ENCODE measurements at places on chromosomes 6 and 20.

DNA sequence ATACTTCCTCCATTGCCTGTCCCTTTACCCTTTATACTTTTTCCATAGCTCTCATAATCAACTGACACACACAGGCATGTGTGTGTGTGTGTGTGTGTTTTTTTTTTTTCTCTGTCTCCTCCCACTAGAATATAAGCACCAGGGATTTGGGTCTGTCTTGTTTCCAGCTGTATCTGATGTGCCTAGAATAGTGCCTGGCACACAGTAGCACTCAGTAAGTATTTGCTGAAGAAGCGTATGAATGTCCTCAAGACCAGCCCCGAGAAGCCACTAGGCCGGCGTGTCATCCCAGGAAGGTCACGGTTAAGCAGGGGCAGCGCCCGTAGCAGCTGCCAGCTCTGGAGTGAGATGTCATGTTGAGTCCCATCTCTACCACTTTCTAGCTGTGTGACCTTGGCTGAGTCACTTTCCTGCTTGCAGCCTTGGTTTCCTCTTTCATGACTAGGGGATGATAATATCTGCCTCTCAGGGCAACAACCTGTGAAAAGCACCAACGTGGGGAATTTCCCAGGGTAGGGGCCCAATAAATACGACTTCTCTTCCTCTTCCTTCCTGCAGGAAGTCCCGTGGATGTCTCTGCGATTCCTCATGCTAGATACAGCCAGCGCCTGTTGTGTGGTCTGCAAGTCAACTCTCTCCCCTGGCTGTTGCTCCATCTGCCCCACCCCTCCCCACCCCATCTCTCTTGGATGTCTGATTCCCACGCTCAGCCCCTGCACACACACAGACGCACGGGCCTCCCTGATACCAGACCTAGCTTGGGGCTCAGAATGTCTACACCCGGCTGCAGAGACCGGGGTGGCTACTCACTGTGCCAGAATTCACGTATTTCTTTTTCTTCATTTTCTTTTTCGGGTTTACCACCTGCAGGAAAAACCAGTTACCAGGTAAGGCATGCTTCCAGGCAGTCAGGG is 58.1 kb downstream of the RAB44 start:
- no peak for DNase-seq

- DNase-seq, result no peak
These were observed 2.7 kb downstream of the COL21A1 start for GRCh38 chr6:56244528-56245253.

- no peak for DNase-seq
These were observed 37.4 kb upstream of the SIRT5 start for GRCh38 chr6:13536796-13537526.

DNA sequence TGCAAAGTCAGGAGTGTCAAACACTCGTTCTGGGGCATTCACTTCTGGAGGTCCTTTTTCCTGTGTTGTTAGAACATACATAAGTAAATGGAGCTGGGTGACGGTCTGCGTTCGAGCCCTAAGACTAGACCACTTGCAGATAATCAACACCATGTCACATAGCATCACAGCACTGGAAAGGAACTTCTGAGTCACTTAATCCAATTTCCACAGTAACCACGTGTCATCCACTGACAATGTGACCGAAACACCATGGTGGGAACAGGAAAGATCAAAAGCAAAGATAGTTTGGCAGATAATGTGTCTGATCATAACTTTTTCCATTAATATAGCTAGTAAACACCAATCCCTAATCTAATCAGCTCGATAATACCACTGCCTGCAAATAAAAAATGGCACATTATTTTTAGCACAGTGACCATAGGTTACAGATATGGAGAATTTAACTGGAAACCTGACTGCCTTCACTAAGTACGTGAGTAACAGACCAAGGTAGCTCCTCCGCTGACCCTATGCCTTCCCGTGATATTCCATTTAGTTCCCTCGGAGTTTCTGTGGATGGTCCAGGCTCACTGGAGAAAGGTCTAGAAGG is 34.8 kb downstream of the WRNIP1 start:
- DNase-seq, result no peak

- DNase-seq, result peak; percentile 54
These were observed 1.7 kb upstream of the PIM1 start for GRCh38 chr6:37168163-37168758.

Measured in DMS79 (cell line).